Right hindlimb (tissue), 1 donor: ENCODE measurements at places on chromosomes 16 and 17.

- no peak for DNase-seq
Observed at GRCh38 chr16:31186176-31186575, 6.2 kb downstream of the FUS start.

DNA sequence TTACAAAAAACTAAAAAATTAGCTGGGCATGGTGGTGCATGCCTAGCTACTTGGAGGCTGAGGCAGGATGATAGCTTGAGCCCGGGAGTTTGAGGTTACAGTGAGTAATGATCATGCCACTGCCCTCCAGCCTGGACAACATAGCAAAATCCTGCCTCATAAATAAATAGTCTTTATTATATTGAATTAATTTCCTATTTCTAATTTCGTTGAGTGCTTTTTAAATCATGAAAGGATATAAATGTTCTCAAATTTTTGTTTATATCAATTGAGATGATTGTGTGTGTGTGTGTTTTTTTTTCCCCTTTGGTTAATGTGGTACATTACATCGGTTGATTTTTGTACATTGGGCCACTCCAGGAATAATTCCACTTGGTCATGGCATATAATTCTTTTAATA lies 32.0 kb upstream of the AQP8 start:
- no peak for DNase-seq

DNA sequence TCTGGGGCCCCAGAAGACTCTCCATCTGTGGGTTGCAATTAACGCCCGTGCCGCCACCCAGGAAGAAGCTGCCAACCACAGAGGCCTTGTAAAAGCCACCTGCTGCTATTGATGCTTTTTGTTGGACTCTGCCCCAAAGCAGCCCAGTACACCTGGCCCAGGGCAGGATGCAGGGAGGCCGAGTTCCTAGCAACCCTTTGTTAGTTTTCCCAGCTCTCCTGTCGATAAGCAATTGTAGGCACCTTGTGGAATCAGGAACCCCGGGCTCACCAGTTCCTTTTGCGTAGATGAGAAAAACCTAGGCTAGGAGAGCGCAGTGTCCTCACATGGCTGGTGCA lies 103.3 kb downstream of the ABCC6 start:
- DNase-seq, result no peak

DNA sequence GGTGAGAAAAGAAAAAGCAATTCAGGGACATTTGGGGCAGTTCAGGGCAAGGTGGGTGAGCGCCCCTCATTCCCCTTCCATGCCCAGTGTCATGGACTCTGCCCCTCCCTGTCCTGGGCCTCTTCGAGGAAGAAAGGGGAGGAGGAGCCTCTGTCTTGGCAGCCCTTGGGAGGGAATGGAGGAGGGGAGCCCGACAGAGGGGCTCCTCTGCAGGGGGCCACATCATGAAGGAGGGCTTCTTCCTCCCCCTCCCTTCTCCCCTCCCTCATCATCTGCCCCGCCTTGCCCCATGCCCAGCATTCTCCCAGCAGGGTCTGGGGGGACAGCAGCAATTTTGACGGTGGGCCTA lies 33.2 kb upstream of the TAC4 start:
- no peak for DNase-seq

- no peak for DNase-seq
Observed at GRCh38 chr16:10858203-10858602, 18.8 kb upstream of the CIITA start.

DNA sequence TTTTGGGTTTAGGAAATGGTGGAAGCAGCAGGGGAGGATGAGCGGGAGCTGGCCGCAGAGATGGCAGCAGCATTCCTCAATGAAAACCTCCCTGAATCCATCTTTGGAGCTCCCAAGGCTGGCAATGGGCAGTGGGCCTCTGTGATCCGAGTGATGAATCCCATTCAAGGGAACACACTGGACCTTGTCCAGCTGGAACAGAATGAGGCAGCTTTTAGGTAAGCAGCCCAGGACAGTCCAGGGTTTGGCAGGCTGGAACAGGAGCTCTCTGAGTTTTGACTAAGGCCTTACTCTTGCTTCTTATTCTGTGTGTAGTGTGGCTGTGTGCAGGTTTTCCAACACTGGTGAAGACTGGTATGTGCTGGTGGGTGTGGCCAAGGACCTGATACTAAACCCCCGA lies 41.4 kb downstream of the SF3B3 start:
- no peak for DNase-seq

- DNase-seq, result no peak
Observed at GRCh38 chr17:61331886-61332285, 67.8 kb upstream of the TBX2 start.

DNA sequence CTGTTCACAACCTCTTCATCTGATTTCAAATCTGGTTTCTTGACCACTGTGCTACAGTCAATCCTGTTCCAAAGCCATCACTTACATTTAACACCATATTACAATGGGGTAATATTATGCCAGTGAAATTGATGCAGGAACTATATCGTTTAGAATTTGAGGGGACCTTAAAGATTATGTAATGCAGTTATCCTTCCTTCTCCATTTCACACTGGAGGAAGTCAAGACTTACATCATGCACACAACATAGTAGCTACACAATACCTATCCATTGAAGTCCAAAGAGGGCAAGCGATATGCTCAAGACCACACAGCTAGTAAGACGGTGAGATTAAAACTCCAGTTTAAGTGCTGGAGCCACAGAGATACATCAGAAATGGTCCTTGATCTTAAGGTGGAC lies 16.8 kb downstream of the NOG start:
- no peak for DNase-seq

GRCh38 chr17:50863221-50863843 lies 2.8 kb downstream of the TOB1 start:
- DNase-seq, result no peak

DNA sequence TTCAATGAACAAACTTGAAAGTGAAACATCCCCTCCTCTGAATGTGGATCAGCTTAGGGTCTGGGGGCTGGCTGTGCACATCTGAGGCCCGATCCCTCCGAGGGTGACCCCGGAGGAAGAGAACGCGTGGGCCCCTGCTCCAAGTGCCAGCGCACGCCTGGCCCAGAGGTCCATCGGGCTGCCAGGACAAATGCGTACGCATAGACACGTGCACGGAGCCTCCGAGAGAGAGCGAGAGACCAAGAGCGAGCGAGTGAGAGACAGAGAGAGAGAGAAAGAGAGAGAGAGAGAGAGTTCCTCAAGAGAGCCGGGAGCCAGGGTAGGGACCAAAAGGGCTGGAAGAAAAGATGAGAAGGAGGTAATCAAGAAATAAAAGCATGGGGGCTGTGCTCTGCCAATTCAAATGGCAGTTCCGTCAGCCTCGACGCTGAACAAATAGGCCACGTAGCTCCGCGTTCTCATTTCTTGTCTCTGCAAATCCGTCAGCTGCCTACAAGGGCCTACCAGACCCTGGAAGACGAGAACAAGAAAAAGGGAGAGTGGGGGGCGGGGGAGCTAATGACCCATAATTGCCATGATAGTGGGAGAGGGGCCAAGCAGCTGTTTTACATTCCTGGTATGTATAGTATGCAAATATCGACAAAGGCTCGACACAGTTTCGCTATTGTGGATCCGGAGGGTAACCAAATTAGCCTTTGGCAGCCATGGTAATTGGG lies 435.3 kb upstream of the ZFHX3 start:
- peak; percentile 56 for DNase-seq

DNA sequence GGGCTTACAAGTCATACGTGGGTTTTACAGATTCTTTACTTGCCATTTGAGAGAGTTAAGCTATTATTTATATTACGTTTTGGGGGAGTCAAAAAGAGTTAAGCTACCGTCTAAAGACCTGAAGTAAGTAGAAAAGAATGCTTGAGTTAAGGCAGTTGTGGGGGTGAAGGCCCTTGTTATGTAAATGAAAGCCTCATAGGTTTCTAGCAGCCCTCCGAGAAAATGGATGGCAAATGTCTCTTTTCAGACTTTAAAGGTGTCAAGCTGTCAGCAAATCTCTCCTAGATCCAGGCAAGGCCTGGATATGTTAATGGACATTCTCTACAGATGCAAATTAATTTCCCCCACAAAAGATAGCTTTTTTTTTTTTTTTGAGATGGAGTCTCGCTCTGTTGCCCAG lies 7.2 kb upstream of the EIF4A3 start:
- DNase-seq, result no peak

- no peak for DNase-seq
Observed at GRCh38 chr17:65947831-65948230, 244.1 kb downstream of the CEP112 start.

DNA sequence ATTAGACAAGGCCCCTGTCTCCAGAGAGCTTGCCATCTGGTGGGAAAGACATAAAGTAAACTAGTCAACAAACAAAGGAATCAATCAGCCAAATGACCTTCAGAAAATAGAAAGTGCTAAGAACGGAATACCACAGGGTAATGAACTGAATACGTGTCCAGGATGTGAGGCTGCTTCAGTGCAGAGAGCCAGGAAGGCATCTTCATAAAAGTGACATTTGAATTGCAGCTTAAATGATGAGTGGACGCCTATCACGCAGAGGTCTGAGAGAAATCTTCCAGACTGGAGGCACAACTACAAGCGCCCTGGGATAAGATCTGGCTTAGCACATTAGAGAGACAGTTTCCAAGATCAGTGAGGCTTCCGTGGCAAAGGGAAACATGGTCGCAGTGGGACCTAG lies 574.1 kb upstream of the CDH8 start:
- no peak for DNase-seq

DNA sequence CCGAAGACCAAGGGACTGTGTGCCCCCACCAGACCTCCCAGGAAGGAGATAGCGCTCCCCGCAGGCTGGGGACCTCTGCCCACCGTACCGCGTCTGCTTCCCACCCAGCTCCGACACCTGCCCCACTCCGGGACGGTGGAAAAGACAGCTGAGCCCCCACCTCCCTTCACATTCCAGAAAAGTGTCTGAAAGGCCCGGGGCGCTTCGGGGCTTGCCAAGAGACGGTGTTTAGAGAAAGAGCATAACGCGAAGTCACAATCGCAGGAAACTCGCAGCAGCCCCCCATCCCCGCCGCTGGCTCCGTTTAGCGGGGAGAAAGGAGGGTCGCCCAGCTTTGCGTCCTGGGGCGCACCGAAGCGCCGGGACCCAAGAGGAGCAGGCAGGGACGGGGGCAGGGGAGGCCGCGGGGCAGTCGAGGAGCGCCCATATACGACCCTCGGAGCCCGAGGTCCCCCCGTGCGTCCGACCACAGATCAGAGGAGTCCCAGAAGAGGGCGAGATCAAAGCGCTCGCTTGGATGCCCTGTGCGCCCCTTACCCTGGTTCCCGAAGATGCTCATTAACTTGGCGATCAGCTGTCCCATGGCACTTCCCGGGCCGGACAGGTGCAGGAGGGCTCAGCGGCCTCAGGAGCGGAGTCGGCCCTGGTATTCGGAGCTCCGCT lies 652 bp downstream of the ARL5C start:
- DNase-seq, result no peak

GRCh38 chr17:72343911-72344310 lies 223.1 kb downstream of the SOX9 start:
- no peak for DNase-seq

DNA sequence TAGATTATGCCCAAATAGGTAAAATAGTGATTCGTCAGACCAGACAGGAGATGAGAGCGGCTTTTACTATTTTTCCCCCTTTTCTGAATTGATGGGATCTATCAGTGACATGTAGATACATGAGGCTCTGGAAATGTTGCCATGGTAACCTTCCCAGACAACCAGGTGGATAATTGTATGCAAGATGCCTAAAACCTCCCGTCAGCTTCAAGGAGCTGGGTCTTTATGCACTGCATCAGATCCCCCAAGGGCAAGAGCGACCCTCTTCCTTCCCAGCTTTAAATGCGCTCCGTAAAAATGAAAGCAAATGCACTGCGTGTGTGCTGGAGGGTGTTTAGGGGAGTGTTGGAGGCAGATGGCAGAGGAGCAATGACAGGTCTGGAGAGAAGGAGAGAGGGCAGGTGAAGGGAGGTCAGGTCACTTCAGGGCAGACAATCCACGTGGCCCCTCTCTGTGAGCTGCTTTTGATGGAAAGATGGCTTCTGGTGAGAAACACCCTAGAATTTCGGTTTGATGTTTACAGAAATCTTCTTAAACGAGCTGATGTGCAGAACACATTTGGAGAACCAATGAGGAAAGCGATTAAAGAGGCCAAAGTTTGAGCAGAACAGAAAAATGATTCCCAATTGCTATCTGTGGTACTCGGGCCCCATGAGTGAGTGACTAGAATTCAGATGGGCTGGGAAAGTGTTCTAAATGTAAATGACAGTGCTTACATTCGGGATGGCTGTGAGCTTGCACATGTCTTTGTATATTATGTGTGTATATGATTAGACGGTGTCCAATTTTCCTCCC lies 461.7 kb upstream of the HSBP1 start:
- DNase-seq, result no peak

GRCh38 chr17:67421869-67422273 lies 44.8 kb downstream of the PITPNC1 start:
- DNase-seq, result no peak

DNA sequence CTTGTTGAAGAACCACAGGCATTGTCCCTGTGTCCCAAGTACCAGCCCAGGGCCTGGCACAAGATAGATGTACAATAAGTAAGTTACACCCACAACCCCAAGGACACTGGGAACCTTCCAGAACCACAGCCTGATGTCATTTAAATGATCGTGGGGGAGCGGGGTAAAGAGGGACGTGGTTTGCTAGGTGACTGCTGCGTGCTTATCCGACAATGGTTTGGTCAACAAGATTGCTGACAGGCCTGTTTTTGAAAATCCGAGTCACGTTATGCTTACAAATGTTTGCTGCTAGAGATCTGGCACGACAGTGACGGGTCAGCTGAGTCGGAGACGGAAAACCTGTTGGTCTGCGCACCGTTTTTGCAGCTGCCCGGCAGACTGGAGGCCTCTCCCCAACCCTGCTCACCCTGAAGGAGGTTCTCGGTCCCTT lies 22.8 kb downstream of the COTL1 start:
- no peak for DNase-seq

GRCh38 chr16:89120281-89120680 lies 26.6 kb downstream of the ACSF3 start:
- no peak for DNase-seq

DNA sequence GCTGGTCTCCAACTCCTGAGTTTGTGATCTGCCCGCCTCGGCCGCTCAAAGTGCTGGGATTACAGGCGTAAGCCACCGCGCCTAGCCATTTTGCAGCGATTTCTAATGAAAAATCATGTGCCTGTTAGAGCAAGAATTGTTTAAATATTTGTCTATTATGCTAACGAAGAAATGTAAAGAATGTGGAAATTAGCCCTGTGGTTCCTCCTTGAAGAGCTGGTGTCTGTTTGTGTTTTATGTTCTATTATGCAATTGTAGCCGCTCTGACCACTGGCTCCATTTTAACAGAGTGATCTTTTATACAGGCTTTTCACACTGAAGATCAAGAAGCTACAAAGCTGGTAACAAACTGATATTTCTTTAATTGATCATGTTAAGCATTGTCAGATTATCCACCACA lies 217.3 kb downstream of the USP22 start:
- no peak for DNase-seq
